ENCODE measurements at places on chromosomes 11 and 22. TPM values are rescaled to one million over a fixed set of nuclear protein-coding genes. Genes with fewer than 3 reads are reported as not detected.

The CASP5 gene
- total RNA-seq = not detected

DNA sequence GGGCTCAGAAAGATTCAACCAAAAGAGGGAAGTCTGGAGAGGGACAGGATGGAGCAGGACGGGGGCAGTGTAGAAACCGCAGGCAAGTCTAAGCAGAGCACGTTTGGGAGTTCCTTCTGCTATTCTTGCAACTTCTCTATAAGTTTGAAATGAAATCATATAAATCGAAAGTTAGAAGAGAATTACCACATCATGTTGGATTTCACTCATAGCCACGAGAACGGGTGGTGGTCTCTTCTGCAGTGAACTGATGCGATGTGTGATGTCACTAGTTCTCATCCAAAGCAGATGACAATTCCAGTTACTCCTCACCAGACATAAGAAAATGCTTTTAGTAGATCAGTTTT lies 36.0 kb downstream of the KCNQ1 start:
- no peak overlapping the region for H3K4me3 ChIP-seq
- H3K36me3 ChIP-seq = no peaks in the 10 kb centered on the region
- no peak for DNase-seq

The AIFM3 gene
- not detected for total RNA-seq

DNA sequence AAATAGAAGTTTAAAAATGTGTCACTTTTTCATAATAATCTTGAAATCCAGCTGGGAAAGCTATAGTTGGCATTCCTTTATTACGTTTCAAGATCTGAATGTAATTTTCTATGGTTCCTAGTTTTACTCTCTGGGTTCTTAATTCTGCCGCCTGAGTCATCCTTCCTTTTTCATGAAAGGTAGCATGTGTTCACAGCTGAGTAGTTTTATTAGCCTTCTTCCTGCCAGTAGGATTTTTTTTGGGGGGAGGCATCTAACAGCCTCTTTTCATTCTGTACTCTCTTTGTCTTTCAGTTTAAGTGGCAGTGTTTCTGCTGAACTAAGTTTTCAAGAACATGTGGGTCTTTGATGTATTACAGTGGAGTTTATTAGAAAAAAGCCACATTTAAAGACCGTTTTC lies 36.5 kb downstream of the OR2AG2 start:
- no peak overlapping the region for H3K4me3 ChIP-seq
- peak overlapping the region; percentile 3 for H3K27ac ChIP-seq
- H3K27me3 ChIP-seq = peaks cover 3% of the 10 kb centered on the region
- H3K4me1 ChIP-seq = peaks cover 12% of the 10 kb centered on the region
- DNase-seq = peak; percentile 56

GRCh38 chr11:59145534-59145933 lies 2.9 kb downstream of the FAM111A start:
- H3K27me3 ChIP-seq = no peaks in the 10 kb centered on the region
- peak overlapping the region; percentile 38 for H3K27ac ChIP-seq
- no peak for DNase-seq
- H3K4me1 ChIP-seq = peaks cover 32% of the 10 kb centered on the region
- H3K36me3 ChIP-seq = peaks cover 2% of the 10 kb centered on the region

- no peaks in the 10 kb centered on the region for H3K36me3 ChIP-seq
- no peak overlapping the region for H3K27ac ChIP-seq
- no peaks in the 10 kb centered on the region for H3K27me3 ChIP-seq
These were observed 132.7 kb upstream of the RCN1 start for GRCh38 chr11:31958076-31958735.

GRCh38 chr22:19554834-19555404 lies 30.7 kb upstream of the CLDN5 start:
- H3K4me3 ChIP-seq = no peak overlapping the region
- peak; percentile 73 for DNase-seq
- H3K27ac ChIP-seq = no peak overlapping the region
- no peaks in the 10 kb centered on the region for H3K27me3 ChIP-seq

The GSTT2 gene
- not detected for total RNA-seq

GRCh38 chr11:20156876-20157613 lies 3.2 kb downstream of the DBX1 start:
- no peaks in the 10 kb centered on the region for H3K36me3 ChIP-seq
- H3K4me1 ChIP-seq = no peaks in the 10 kb centered on the region
- H3K27me3 ChIP-seq = peaks cover 87% of the 10 kb centered on the region
- no peak for DNase-seq

GRCh38 chr11:44629732-44630345 lies 64.4 kb downstream of the CD82 start:
- no peak for DNase-seq
- H3K36me3 ChIP-seq = no peaks in the 10 kb centered on the region
- H3K27ac ChIP-seq = no peak overlapping the region
- H3K27me3 ChIP-seq = no peaks in the 10 kb centered on the region
- peaks cover 10% of the 10 kb centered on the region for H3K4me1 ChIP-seq
- no peak overlapping the region for H3K4me3 ChIP-seq

- no peak for DNase-seq
- no peaks in the 10 kb centered on the region for H3K36me3 ChIP-seq
- no peak overlapping the region for H3K4me3 ChIP-seq
- H3K27ac ChIP-seq = no peak overlapping the region
- H3K4me1 ChIP-seq = no peaks in the 10 kb centered on the region
These were observed 56.6 kb downstream of the KCNC1 start for GRCh38 chr11:17791144-17791543.

The SUSD2 gene
- total RNA-seq = 0.27 TPM

DNA sequence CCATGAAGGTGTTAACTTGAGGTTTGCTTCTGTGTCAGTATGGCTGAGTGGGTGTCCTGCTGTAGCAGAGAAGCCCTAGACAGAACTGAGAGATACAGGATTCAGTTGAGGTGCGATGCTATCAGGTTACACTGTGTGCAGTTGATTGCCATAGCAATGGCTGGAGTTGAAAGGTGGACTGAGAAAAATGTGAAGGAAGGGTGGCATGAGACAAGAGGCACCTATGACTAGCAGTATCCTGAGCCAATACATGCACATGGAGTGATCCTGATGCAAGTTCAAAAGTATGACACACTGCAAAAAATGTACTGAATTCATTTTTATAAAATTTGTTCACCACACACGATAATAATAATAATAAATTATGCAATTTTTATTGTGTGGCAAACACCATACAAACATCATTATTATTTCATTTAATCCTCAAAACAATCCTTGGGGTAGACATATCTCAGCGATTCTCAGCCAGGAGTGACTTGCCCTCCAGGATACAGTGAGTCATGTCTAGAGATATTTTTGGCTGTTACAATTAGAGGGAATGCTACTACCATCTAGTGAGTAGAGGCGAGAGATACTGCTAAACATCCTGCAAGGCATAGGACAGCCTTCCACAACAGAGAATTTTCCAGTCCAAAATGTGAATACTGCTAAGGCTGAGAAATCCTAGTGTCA lies 3.9 kb upstream of the PIWIL4 start:
- H3K27ac ChIP-seq = no peak overlapping the region
- H3K36me3 ChIP-seq = no peaks in the 10 kb centered on the region
- no peaks in the 10 kb centered on the region for H3K27me3 ChIP-seq
- H3K4me1 ChIP-seq = peaks cover 12% of the 10 kb centered on the region
- peak; percentile 61 for DNase-seq
- no peak overlapping the region for H3K4me3 ChIP-seq

Measured in endothelial cell of umbilical vein (primary cell).